ENCODE measurements at places on chromosomes 13 and 19. TPM values are rescaled to one million over a fixed set of nuclear protein-coding genes. Genes with fewer than 3 reads are reported as not detected.
A peak's percentile ranks its signal among the peaks of the same experiment; 100 is the strongest.

GRCh38 chr19:6210721-6211600, 68.8 kb downstream of the MLLT1 start:
- no peak for DNase-seq
- peaks cover 7% of the 10 kb centered on the region for H3K36me3 ChIP-seq
- H3K27me3 ChIP-seq: no peaks in the 10 kb centered on the region

DNA sequence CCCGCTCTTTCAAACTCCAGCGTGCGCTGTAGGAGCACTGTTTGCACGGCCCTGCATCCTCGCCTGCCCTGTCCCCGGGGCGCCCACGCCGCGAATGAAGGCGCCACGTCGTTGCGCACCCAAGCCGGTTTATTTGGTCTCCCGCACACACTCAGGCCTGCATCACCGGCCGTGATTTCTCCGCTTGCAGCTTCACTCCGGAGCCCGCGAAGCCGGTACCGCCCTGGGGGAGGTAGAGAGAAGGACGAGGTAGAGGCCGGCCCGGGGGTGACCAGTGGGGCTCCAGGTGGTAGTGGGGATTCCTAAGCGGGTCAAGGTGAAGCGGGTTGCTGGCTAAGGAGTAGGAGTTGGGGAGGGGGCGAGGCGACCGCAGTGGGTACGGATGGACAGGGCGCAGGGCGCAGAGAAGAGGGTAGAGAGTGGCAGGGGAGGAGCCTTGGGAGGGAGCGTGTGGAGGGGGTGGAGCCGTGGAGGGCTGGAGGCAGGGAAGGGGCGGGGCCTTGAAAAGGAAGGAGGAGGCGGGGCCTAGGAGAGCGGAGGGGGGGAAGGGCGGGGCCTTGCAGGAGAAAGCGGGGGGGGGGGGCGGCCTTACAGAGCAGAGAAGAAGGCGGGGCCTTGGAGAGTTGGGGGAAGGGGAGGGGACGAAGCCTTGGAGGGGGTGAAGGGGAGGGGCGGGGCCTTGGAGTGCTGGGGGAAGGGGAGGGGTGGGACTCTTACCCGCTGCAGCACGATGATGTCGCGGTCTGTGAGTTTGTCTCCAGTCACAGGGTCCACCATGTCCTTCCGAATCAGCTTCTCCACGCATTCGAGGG, 24.6 kb downstream of the NOSIP start:
- H3K27me3 ChIP-seq: no peaks in the 10 kb centered on the region
- peaks cover 5% of the 10 kb centered on the region for H3K36me3 ChIP-seq
- no peaks in the 10 kb centered on the region for H3K4me1 ChIP-seq
- no peak for DNase-seq

- no peaks in the 10 kb centered on the region for H3K36me3 ChIP-seq
- DNase-seq: peak; percentile 33
- H3K27ac ChIP-seq: no peak overlapping the region
Observed at GRCh38 chr19:30073152-30074000, 131.3 kb downstream of the URI1 start.

GRCh38 chr19:1438933-1439354, 748 bp downstream of the RPS15 start:
- no peaks in the 10 kb centered on the region for H3K27me3 ChIP-seq
- peaks cover 8% of the 10 kb centered on the region for H3K36me3 ChIP-seq
- DNase-seq: no peak
- peaks cover 6% of the 10 kb centered on the region for H3K4me1 ChIP-seq

- no peak overlapping the region for H3K4me3 ChIP-seq
- no peaks in the 10 kb centered on the region for H3K4me1 ChIP-seq
- DNase-seq: no peak
- no peaks in the 10 kb centered on the region for H3K27me3 ChIP-seq
- H3K27ac ChIP-seq: no peak overlapping the region
Observed at GRCh38 chr13:73571376-73571775, 512.6 kb downstream of the KLF5 start.

DNA sequence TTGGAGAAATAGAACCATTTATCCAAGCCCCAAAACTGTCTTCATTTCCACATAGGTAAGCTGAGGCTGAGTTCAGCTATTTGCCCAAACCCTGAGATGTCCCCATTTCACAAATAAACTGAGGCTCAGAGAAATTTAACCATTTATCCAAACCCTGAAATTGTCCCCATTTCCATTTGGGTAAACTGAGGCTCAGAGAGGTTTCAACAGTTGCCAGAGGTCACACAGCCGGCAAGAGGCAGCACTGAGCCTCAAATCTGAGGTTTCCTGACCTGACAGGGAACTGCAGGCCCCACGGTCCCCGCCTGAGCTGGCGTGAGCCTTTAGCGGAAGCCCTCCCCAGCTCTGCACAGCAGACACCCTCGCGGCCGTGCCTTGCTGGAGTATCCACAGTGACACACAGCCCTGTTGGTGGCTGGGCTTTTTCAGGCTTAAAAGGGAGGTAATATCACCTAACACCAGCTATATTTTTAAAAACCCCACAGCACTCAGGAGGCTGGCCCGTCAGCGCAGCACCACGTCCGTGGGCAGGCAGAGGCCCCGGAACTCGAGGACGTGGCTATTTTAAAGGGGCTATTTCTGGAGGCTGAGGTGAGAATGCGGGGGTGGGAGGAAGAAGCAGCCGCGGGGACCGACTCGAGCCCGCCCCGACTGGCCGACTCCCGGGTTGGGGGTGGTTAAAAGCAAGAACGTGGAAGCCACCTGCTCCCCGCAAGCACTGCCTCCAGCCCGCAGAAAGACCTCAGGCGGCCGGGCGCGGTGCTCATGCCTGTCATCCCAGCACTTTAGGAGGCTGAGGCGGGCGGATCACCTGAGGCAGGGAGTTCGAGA, 18.5 kb downstream of the PTPRS start:
- H3K4me1 ChIP-seq: no peaks in the 10 kb centered on the region
- H3K4me3 ChIP-seq: no peak overlapping the region
- no peak overlapping the region for H3K27ac ChIP-seq
- H3K27me3 ChIP-seq: no peaks in the 10 kb centered on the region
- no peaks in the 10 kb centered on the region for H3K36me3 ChIP-seq

DNA sequence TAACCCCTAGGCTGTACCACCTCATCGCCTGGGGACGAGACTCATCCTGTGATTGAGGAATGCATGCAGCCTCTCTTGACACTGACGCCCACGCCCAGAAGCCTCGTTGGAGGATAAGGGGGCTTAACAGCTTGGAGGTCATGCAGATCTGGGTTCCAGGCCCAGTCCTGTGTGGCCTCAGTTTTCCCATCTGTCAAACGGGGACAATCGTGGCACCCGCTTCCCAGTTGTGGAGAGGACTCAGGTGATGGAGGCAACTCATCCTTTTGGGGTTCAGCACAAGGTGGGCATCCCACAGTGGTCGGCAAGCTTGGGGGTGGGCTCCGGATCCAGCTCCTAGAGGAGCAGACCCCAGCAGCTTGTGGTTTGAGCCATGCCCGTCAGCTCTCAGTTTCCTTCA, 1.4 kb upstream of the LGI4 start:
- no peak overlapping the region for H3K4me3 ChIP-seq
- no peak for DNase-seq
- no peaks in the 10 kb centered on the region for H3K27me3 ChIP-seq
- H3K4me1 ChIP-seq: no peaks in the 10 kb centered on the region
- no peak overlapping the region for H3K27ac ChIP-seq

- peaks cover 15% of the 10 kb centered on the region for H3K4me1 ChIP-seq
- no peaks in the 10 kb centered on the region for H3K27me3 ChIP-seq
- H3K4me3 ChIP-seq: no peak overlapping the region
- H3K27ac ChIP-seq: peak overlapping the region; percentile 95
- H3K36me3 ChIP-seq: no peaks in the 10 kb centered on the region
- DNase-seq: no peak
Observed at GRCh38 chr19:39144290-39145071, 18.9 kb downstream of the PAK4 start.

- no peaks in the 10 kb centered on the region for H3K4me1 ChIP-seq
- H3K36me3 ChIP-seq: no peaks in the 10 kb centered on the region
- DNase-seq: no peak
- no peak overlapping the region for H3K27ac ChIP-seq
- H3K4me3 ChIP-seq: no peak overlapping the region
Observed at GRCh38 chr13:100106705-100107104, 17.8 kb downstream of the PCCA start.

DNA sequence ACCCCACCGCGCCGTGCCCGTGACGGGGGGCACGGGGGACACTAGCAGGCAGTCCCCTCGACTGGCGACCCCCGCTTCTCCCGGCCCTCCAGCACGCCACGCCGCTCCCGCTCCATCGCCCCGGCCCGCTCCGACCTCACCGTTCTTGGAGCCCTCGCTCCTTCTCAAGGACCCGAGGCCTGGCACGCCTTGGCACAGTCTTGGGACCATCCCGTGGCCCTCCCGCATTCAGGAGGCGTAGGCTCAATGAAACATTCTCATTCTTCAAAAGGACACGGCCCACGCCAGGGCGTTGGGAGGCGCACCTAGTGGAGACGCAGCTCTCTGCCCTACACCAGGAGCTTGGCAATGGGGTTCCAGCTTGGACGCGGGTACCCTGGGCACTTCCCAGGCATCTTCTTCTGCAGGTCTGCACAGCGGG, 473 bp upstream of the CERS1 start:
- no peak for DNase-seq
- peaks cover 13% of the 10 kb centered on the region for H3K4me1 ChIP-seq
- peaks cover 10% of the 10 kb centered on the region for H3K27me3 ChIP-seq

GRCh38 chr13:41457589-41458186, 338 bp downstream of the RGCC start:
- H3K4me3 ChIP-seq: peak overlapping the region; percentile 66
- no peaks in the 10 kb centered on the region for H3K27me3 ChIP-seq
- no peak for DNase-seq
- no peaks in the 10 kb centered on the region for H3K36me3 ChIP-seq

- H3K27me3 ChIP-seq: no peaks in the 10 kb centered on the region
- DNase-seq: no peak
- H3K4me1 ChIP-seq: no peaks in the 10 kb centered on the region
Observed at GRCh38 chr13:110458594-110459365, 102.7 kb downstream of the RAB20 start.

DNA sequence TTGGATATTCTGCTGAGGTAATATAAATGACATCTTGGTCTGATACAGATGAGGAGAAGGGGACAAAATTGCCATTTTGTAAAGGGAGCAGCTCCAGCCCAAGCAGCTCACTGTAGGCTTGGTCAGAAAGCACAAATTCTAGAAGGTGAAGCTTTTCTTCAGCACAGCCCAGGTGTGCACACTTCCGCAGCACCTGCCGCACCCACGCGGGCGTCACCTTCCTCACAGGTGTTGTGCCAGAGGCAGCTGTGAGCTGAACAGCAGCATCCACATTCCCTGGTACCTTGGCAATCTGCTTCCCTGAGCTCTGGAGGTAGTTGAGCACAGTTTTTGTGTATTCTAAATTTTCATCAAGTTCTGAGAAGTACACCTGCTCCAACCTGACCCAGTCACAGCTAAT, 79.0 kb downstream of the SACS start:
- no peak overlapping the region for H3K27ac ChIP-seq
- no peak for DNase-seq
- no peaks in the 10 kb centered on the region for H3K27me3 ChIP-seq
- peaks cover 6% of the 10 kb centered on the region for H3K36me3 ChIP-seq
- H3K4me1 ChIP-seq: no peaks in the 10 kb centered on the region
- no peak overlapping the region for H3K4me3 ChIP-seq

DNA sequence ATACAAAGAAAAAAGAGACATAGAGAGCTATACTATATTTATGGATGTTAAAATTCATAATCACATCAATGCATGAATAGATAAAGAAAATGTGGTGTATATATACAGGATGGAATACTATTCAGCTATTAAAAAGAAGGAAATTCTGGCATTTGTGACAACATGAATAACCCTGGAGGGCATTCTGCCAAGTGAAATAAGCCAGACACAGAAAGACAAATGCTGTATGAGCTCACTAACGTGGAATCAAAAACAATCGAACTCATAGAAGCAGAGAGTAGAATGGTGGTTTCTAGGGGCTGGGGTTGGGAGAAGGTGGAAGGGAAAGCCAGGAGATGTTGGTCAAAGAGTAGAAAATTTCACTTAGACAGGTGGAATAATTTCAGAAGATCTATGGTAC, 24.0 kb downstream of the UTP14C start:
- H3K36me3 ChIP-seq: no peaks in the 10 kb centered on the region
- no peak for DNase-seq
- H3K27me3 ChIP-seq: no peaks in the 10 kb centered on the region
- H3K4me1 ChIP-seq: no peaks in the 10 kb centered on the region
- H3K27ac ChIP-seq: no peak overlapping the region

DNA sequence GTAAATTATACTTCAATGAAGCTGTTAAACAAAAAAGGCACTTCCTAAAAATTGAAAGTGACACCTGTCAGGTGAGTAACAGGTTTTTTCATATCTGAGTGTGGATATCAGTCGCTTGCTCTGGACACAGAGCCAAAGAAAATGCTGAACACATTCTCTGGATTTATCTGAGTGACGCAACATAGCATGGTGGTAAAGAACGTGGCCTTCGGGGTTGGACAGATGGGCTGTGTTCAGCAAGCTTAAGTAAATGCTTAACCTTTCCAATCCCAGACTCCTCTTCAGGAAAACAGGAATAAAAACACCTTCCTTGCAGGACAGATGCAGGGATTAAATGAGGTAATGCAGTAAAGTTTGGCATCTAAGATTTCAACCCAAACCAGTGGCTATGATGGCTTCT, 132.0 kb downstream of the FOXO1 start:
- no peak for DNase-seq
- H3K4me1 ChIP-seq: no peaks in the 10 kb centered on the region
- no peaks in the 10 kb centered on the region for H3K36me3 ChIP-seq
- H3K4me3 ChIP-seq: no peak overlapping the region

GRCh38 chr19:1377176-1377964, 6.3 kb upstream of the NDUFS7 start:
- no peak for DNase-seq
- H3K27ac ChIP-seq: no peak overlapping the region
- no peaks in the 10 kb centered on the region for H3K4me1 ChIP-seq

DNA sequence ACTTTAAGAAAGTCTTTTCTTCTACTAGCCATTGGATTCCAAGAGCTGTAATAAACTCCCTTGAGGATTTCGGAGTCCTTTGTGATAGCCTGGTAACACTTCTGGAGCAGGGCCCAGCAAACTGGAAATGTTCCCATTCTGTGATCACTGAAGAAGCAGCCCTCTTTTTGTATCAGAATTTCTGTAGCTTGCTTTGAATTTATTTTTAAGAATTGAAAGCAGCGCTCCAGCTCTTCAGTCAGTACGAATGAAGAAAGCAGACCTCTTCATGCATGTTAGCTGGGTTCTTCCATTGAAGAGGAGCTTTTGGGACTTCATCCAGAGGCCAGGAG, 141.5 kb downstream of the AKAP11 start:
- no peak for DNase-seq
- no peaks in the 10 kb centered on the region for H3K27me3 ChIP-seq
- no peaks in the 10 kb centered on the region for H3K4me1 ChIP-seq
- H3K27ac ChIP-seq: no peak overlapping the region
- no peaks in the 10 kb centered on the region for H3K36me3 ChIP-seq
- no peak overlapping the region for H3K4me3 ChIP-seq

DNA sequence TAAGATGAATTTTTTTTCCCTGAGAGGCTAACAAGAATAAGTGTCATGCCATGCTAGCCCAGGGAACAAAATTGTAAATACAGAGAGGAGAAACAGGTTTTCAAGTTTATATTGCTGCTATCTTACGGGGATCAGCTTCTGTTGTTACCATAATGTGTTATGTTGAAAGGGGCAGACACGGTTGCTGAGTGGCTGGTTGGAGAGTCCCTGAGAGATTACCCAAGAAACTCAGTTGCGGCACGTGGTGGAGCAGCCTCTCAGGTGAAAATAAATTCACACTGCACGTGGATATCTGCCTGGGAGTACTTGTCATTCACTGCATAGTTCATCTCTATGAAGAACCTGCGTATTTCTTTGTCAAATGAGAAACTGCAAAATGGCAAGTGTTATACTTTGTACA, 293.6 kb downstream of the TDRD3 start:
- no peak overlapping the region for H3K27ac ChIP-seq
- H3K4me3 ChIP-seq: no peak overlapping the region
- H3K27me3 ChIP-seq: no peaks in the 10 kb centered on the region
- H3K4me1 ChIP-seq: no peaks in the 10 kb centered on the region
- no peak for DNase-seq

The SPPL2B gene
- 23.5 TPM for total RNA-seq

The PSG3 gene
- not detected for total RNA-seq

The CYP4F2 gene
- total RNA-seq: not detected

The VAV1 gene
- 10.2 TPM for total RNA-seq

Data from breast epithelium (tissue), 4 donors.